ENCODE measurements at places on chromosomes 5 and 9.

DNA sequence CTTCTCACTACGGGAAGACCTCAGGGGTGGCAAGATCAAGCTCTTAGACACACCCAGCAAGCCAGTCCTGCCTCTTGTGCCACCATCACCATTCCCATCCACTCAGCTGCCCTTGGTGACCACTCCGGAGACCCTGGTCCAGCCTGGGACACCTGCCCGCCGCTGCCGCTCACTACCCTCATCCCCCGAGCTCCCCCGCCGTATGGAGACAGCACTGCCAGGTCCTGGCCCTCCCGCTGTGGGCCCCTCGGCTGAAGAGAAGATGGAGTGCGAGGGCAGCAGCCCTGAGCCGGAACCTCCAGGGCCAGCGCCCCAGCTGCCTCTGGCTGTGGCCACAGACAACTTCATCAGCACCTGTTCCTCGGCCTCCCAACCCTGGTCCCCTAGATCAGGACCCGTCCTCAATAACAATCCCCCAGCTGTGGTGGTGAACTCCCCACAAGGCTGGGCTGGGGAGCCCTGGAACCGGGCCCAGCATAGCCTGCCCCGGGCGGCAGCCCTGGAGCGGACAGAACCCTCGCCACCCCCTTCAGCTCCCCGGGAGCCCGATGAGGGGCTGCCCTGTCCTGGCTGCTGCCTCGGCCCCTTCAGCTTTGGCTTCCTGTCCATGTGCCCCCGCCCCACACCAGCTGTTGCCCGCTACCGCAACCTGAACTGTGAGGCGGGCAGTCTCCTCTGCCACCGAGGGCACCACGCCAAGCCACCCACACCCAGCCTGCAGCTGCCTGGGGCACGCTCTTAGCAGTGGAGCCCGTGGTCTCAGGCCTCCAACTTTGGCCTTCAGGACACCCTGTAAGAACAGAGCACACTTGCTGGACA lies 4.1 kb downstream of the TESK1 start:
- DNase-seq: no peak

DNA sequence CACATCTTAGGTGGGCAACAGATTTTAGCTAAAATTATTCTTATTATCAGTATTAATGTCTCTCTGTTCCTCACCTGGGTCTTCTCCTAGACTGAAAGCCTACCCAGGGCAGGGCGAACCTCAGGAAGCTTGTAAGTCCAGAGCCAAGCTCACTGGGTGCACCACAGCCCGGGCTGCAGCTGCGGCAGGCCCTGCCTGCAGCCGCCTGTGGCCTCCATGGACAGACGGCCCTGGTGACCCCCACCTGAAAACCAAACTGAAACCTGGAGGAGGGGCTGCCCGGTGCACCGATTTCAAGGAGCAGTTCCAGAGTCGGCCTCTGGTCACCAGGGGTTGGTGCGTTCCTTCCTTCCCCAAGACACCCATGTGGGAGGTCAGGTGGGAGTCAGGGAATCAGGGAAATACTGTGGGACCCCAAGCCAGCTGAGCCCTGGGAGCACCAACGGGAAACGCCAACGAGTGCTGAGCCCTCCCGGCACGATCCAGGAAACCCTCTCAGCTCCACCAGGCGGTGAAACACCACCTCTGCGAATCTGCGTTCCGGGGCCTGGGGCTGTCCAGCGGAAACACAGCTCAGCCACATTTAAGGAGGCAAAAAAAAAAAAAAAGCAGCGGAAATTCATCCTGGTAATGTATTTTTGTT lies 68.6 kb upstream of the PPP1R26 start:
- DNase-seq: no peak

GRCh38 chr5:142808878-142809598 lies 38.9 kb downstream of the ARHGAP26 start:
- DNase-seq: no peak

GRCh38 chr5:110817459-110817858 lies 78.7 kb downstream of the SLC25A46 start:
- DNase-seq: no peak

- no peak for DNase-seq
Measured at GRCh38 chr5:93821891-93822415, 80.6 kb upstream of the POU5F2 start.

GRCh38 chr5:168162464-168162863 lies 129.0 kb upstream of the WWC1 start:
- no peak for DNase-seq

- DNase-seq: no peak
Measured at GRCh38 chr5:160694896-160695295, 157.1 kb downstream of the ATP10B start.

DNA sequence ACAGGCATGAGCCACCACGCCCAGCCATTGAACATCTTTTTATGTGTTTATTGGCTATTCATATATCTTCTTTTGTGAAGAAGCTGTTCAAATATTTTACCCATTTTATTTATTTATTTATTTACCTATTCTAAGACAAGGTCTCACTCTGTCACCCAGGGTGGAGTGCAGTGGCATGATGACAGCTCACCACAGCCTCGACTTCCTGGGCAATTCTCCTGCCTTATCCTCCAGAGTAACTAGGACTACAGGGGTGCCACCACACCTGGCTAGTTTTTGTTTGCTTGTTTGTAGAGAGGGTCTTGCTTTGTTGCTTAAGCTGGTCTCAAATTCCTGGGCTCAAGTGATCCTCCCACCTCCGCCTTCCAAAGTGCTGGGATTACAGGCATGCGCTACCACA lies 33.5 kb downstream of the NAIF1 start:
- DNase-seq: no peak

DNA sequence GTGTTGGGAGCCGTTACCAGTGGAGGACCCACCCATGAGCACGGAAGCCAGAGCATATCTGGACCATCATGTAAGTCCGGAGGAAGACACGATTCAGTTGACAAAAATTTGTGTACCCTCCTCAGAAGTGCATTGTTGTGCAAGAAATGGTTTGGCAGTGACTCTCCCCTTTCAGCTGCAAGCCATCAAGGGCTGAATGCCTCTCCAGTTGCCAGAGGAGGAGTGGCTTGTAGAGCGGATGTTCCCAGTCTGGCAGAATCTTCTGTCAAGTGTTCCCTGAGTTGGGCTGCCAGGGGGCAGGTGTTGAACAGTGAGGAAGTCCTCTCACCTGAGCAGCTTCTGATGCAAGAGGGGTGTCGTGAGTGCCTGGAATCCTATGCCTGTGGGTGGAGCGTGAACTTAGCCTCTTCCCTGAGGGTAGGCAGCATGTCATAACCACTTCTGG lies 27.6 kb upstream of the CDKN2AIPNL start:
- DNase-seq: no peak

DNA sequence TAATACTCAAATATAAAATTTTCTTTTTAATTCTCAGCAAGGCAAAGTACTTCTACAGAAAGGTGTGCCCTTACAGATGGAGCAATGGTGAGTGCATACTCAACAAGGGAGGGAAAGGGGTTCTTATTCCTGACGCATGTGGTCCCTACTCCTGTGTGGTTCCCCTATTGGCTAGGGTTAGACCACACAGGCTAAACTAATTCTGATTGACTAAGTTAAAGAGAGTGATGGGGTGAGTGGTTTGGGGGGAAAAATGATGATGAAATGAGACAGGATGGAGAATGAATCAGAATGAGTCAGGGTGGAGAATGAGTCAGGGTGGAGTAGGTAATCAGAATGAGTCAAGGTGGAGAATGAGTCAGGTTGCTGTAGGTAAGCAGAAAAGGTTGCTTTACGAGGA lies 22.9 kb upstream of the HMGCS1 start:
- DNase-seq: no peak

GRCh38 chr9:84314306-84314705 lies 26.3 kb downstream of the SLC28A3 start:
- no peak for DNase-seq

GRCh38 chr5:167243463-167243862 lies 1048.0 kb upstream of the WWC1 start:
- no peak for DNase-seq

GRCh38 chr5:132268769-132269551 lies 11.5 kb downstream of the PDLIM4 start:
- no peak for DNase-seq

DNA sequence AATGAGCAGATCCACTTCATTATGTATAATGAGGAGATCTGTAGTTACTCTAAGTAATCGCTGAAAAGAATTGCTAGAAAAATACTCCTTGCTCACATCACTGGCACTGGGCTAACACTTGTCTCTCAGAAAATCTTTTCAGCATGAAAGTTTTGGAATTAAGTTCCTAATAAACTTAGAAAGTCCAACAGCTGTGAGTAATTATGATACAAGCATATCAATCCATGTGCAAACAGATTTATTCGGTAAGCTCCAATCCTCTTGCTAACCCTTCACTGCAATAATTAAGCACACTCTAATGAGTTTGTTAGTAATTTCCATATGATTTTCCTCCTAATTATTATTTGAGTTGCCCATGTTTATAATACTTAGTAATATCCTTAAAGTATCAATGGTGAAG lies 652.6 kb upstream of the WWC1 start:
- no peak for DNase-seq

GRCh38 chr9:14838701-14839100 lies 71.5 kb downstream of the FREM1 start:
- no peak for DNase-seq

DNA sequence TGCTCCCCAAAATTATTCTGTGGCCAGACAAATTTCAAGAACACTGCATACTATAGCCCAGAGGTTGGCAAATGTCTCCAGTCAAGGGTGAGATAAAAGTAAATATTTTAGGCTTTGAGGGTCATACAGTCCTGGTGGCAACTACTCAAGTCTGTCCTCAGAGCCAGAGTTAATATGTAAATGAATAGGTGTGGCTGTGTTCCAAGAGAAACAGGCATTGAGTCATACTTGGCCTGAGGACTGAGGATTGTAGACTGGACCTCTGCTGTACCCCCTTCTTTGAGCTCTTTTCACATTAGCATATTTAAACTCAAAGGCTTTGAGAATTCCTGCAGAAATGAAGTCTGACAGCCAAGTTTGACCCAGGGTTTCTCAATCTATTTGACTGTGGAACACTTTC lies 129.2 kb upstream of the PTCH1 start:
- DNase-seq: no peak

- DNase-seq: no peak
Measured at GRCh38 chr5:80763211-80763610, 108.4 kb upstream of the DHFR start.

- DNase-seq: no peak
Measured at GRCh38 chr9:128244837-128245231, 31.0 kb downstream of the GOLGA2 start.

- no peak for DNase-seq
Measured at GRCh38 chr9:128388150-128388549, 17.0 kb downstream of the URM1 start.

DNA sequence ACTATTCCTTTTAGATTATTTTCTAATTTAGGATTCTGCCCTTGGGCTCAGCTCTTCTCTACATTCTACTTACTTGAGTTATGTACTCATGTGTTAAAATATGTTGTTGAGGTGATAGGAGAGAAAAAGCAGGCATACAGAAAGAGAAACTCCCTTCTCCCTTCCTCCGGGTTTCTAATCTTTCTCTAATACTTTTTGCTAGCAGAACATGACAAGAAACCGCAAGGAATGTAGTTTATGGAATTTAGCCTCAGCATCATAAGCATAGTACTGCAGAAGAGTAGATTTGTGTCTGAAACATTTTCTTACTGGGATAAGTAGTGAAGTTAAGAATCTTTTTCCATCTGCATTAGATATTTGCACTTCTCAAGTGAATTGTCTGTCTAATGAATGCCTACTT lies 139.5 kb upstream of the CYLC2 start:
- DNase-seq: no peak

- no peak for DNase-seq
Measured at GRCh38 chr9:94741866-94742265, 15.4 kb downstream of the AOPEP start.

- DNase-seq: no peak
Measured at GRCh38 chr9:121200356-121200755, 1.3 kb downstream of the RAB14 start.

DNA sequence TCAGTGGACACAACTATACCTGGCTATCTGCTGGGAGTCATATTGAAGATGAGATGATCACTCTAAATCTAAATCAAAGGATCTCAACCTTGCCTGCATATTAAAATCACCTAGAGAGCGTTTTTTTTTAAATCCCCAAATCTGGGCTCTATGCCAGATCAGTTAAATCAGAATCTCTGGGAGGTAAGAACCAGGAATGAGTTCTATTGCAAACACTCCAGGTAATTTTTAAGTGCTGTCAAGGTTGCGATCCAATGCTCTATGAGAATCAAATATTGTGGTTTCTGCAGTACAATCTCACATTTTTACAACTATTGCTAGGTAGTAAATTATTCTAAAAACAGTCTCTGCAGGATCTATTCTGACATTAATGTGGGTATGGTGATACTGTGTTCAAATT lies 202.3 kb upstream of the OR13F1 start:
- no peak for DNase-seq

GRCh38 chr5:134437340-134437846 lies 25.7 kb upstream of the CDKN2AIPNL start:
- no peak for DNase-seq

- no peak for DNase-seq
Measured at GRCh38 chr9:35660966-35661415, 2.9 kb downstream of the CCDC107 start.

- DNase-seq: no peak
Measured at GRCh38 chr5:140637371-140638100, 1.7 kb upstream of the TMCO6 start.

- peak; percentile 41 for DNase-seq
Measured at GRCh38 chr5:80255431-80255810, 427 bp downstream of the SERINC5 start.

GRCh38 chr9:93303806-93304573 lies 120.1 kb downstream of the WNK2 start:
- DNase-seq: no peak

DNA sequence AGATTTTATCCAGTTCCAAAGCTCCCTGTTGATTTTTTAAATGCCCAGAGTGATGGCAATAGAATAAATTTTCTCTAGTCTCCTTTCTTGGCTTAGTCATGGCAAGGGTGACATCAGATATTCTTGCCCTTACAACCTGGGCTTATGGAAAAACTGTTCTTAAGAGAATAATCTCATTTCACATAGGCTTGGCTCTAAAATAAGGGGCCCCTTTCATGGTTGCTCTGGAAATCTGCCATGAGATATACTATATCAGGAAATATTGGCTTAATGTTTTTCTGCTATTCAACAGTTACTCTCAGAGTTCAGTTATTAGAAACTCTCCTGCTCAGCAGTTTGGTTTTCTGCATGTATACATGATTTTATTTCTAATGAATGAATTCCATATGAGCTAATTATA lies 7.8 kb downstream of the HMHB1 start:
- DNase-seq: no peak

DNA sequence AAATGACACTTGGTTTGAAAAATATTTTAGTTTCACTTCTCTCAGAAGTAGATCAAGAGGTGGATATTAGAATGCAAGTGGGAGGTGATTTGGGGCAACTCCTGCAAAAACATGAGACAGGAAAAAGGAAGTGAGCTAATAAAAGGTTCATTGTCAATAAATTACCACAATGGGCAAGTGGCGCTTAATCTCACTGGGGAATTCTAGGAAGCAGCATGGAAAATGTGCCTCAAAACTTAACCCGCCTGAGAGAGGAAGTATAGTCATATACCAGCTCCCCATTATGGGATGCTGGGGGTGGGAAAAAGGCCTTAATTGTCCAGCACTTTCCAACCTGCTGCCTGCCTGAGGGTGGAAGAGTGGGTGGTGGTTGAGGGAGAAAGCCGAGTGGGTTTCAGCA lies 204.1 kb downstream of the ELAVL2 start:
- no peak for DNase-seq

- no peak for DNase-seq
Measured at GRCh38 chr9:91056917-91057316, 255.3 kb downstream of the SYK start.

All from T-helper 17 cell (primary cell).